ENCODE measurements at places on chromosomes 4 and X. TPM values are rescaled to one million over a fixed set of nuclear protein-coding genes. Genes with fewer than 3 reads are reported as not detected.

CXorf51B gene
- not detected for total RNA-seq

VCX gene
- not detected for total RNA-seq

DCTD gene
- 88.8 TPM for total RNA-seq

DGKK gene
- total RNA-seq, result not detected

MAGEA12 gene
- total RNA-seq, result not detected

LDB2 gene
- total RNA-seq, result 40.6 TPM

GAGE1 gene
- not detected for total RNA-seq

RAB40A gene
- under 0.01 TPM for total RNA-seq

THAP9 gene
- 5.6 TPM for total RNA-seq

TEX11 gene
- under 0.01 TPM for total RNA-seq

ATOH1 gene
- total RNA-seq, result not detected

GATB gene
- total RNA-seq, result 16.9 TPM

PRDM8 gene
- 8.8 TPM for total RNA-seq

ADH1C gene
- total RNA-seq, result 0.83 TPM

APBB2 gene
- total RNA-seq, result 25.1 TPM

NUP62CL gene
- not detected for total RNA-seq

FAM53A gene
- 0.77 TPM for total RNA-seq

TRIML2 gene
- 0.26 TPM for total RNA-seq

HPF1 gene
- 19.3 TPM for total RNA-seq

LUZP4 gene
- total RNA-seq, result not detected

PCDH19 gene
- 0.26 TPM for total RNA-seq

GSX2 gene
- 0.33 TPM for total RNA-seq

RBMXL3 gene
- not detected for total RNA-seq

CNGA2 gene
- total RNA-seq, result not detected

DUSP9 gene
- total RNA-seq, result under 0.01 TPM

CYLC1 gene
- not detected for total RNA-seq

CT45A10 gene
- not detected for total RNA-seq

SSX2 gene
- not detected for total RNA-seq

PABPC1L2B gene
- total RNA-seq, result not detected

PRKG2 gene
- 17.5 TPM for total RNA-seq

TCP11X2 gene
- not detected for total RNA-seq

TIMM8A gene
- 3.0 TPM for total RNA-seq

CASK gene
- 78.3 TPM for total RNA-seq

GLRA2 gene
- total RNA-seq, result not detected

SMARCA1 gene
- 53.3 TPM for total RNA-seq

NXF2 gene
- not detected for total RNA-seq

NXF2B gene
- total RNA-seq, result not detected

PLP1 gene
- not detected for total RNA-seq

PTPN13 gene
- 55.2 TPM for total RNA-seq

CLDN34 gene
- total RNA-seq, result not detected

SPP1 gene
- total RNA-seq, result 0.26 TPM

ETNPPL gene
- not detected for total RNA-seq

AFM gene
- not detected for total RNA-seq

Measured in fibroblast of lung (primary cell).